Bladder microvascular endothelial cell (primary cell): ENCODE measurements at places on chromosomes 5 and 9. TPM values are rescaled to one million over a fixed set of nuclear protein-coding genes. Genes with fewer than 3 reads are reported as not detected.

The GPR21 gene
- 0.16 and 3.8 TPM in 2 replicates for total RNA-seq

The ABLIM3 gene
- 23.3 and 40.3 TPM in 2 replicates for total RNA-seq

The EQTN gene
- not detected in 2 replicates for total RNA-seq

The WWC1 gene
- 0.16 and 0.31 TPM in 2 replicates for total RNA-seq

The SDHA gene
- 130 and 180 TPM in 2 replicates for total RNA-seq

The SLC6A3 gene
- total RNA-seq = not detected in 2 replicates

The MAST4 gene
- total RNA-seq = 20.7 and 77.3 TPM in 2 replicates

The ELOVL7 gene
- total RNA-seq = 0.38 and 1.8 TPM in 2 replicates

The SPATA31D3 gene
- not detected in 2 replicates for total RNA-seq

The SH3TC2 gene
- total RNA-seq = 8.6 and 16.4 TPM in 2 replicates

The SLCO6A1 gene
- total RNA-seq = not detected in 2 replicates

The NR2F1 gene
- 4.5 and 63.9 TPM in 2 replicates for total RNA-seq

The NR3C1 gene
- total RNA-seq = 12.6 and 17.3 TPM in 2 replicates

The PCDH1 gene
- 191 and 196 TPM in 2 replicates for total RNA-seq

The CD74 gene
- 5.7 and 10.7 TPM in 2 replicates for total RNA-seq

The ADAMTS12 gene
- total RNA-seq = 0.65 and 1.3 TPM in 2 replicates

The NEUROG1 gene
- not detected in 2 replicates for total RNA-seq

The SLC6A19 gene
- not detected in 2 replicates for total RNA-seq

The SNX30 gene
- total RNA-seq = 3.9 and 7.4 TPM in 2 replicates

The SLC34A3 gene
- not detected in 2 replicates for total RNA-seq

The HAND1 gene
- not detected in 2 replicates for total RNA-seq

The SLC23A1 gene
- not detected in 2 replicates for total RNA-seq

The ST8SIA4 gene
- 3.2 and 9.4 TPM in 2 replicates for total RNA-seq

The TMEM252 gene
- not detected in 2 replicates for total RNA-seq

The F12 gene
- 0.69 and 1.3 TPM in 2 replicates for total RNA-seq

The FAM151B gene
- total RNA-seq = 1.9 and 4.2 TPM in 2 replicates

The PTPRD gene
- 0.32 and 2.0 TPM in 2 replicates for total RNA-seq

The CORO2A gene
- 0.76 and 2.6 TPM in 2 replicates for total RNA-seq

The CA9 gene
- not detected in 2 replicates for total RNA-seq

The SLC6A18 gene
- total RNA-seq = not detected in 2 replicates

The LRRC14B gene
- not detected in 2 replicates for total RNA-seq

The RELL2 gene
- 3.1 and 5.6 TPM in 2 replicates for total RNA-seq

The MSH3 gene
- 5.3 and 10.2 TPM in 2 replicates for total RNA-seq

The DMRTA1 gene
- total RNA-seq = under 0.01 and 0.25 TPM in 2 replicates

The SMAD5 gene
- 23.3 and 39.6 TPM in 2 replicates for total RNA-seq

The MVB12B gene
- 2.1 and 34.5 TPM in 2 replicates for total RNA-seq

The PCDH12 gene
- total RNA-seq = 22.0 and 35.0 TPM in 2 replicates

The DDX4 gene
- total RNA-seq = not detected in 2 replicates

The IL3 gene
- total RNA-seq = not detected in 2 replicates

The TEX48 gene
- not detected in 2 replicates for total RNA-seq

The STOM gene
- total RNA-seq = 196 and 375 TPM in 2 replicates
